ENCODE measurements at places on chromosomes 16 and 17.
A peak's percentile ranks its signal among the peaks of the same experiment; 100 is the strongest.

- peak; percentile 72 for DNase-seq
These were observed 26.4 kb upstream of the CLEC18A start for GRCh38 chr16:69924777-69925191.

GRCh38 chr16:27564224-27564623 lies 14.3 kb downstream of the KATNIP start:
- no peak for DNase-seq

- peak; percentile 78 for DNase-seq
These were observed 873 bp upstream of the RPS2 start for GRCh38 chr16:1965396-1966001.

- DNase-seq, result no peak
These were observed 6.1 kb downstream of the DRG2 start for GRCh38 chr17:18093616-18094408.

DNA sequence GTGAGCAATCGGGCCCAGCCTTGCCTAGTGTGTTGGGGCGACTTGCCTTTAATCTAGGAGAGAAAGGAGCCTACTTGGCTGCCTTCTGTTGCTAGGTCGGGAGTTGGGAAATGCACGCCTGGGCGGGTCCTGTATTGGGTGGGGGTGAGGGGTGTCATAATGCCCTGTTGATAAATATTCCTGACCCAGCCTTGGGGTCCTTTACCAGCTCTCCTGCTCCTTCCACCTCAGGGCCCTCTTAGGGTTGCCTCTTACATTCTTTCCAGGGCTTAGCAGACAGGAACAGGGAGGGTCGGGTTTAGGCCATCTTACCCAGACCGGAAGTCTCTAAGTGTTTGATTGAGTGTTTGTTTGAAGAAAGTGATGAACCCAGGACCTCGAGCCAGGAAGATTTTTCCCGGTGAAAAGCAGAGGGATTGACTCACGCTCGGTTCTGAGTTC lies 112.9 kb downstream of the SEC14L1 start:
- no peak for DNase-seq

GRCh38 chr17:58504826-58505351 lies 9.5 kb downstream of the MTMR4 start:
- no peak for DNase-seq

GRCh38 chr17:71109697-71110096 lies 940.4 kb downstream of the KCNJ2 start:
- DNase-seq, result no peak

DNA sequence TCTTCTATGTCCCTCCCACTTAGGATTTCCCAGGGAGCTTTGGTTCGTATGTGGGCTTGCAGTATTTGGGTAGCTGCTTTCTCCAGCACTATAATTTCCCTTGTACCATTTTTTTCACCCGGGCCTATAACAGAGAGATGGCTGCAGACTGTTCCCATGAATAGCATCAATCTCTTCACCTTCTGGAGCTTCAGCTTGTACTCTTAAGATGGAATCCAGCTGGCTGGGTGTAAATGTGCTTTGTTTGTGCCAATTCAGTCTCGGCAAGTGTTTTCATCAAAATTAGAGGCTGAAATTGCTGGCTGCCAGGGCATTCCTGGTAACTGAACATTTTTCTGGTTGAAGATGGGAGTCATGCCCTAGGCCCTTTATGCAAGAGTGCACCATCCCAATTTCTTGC lies 12.2 kb upstream of the CPD start:
- no peak for DNase-seq

- no peak for DNase-seq
These were observed 4.8 kb downstream of the SYNGR2 start for GRCh38 chr17:78173097-78173715.

GRCh38 chr16:2842340-2843000 lies 12.4 kb downstream of the ZG16B start:
- peak; percentile 72 for DNase-seq

GRCh38 chr17:10683853-10684252 lies 13.5 kb downstream of the SCO1 start:
- DNase-seq, result no peak

GRCh38 chr16:83245061-83245460 lies 562.7 kb upstream of the HSBP1 start:
- DNase-seq, result no peak

- DNase-seq, result no peak
These were observed 10.5 kb downstream of the TSPOAP1 start for GRCh38 chr17:58318065-58318481.

DNA sequence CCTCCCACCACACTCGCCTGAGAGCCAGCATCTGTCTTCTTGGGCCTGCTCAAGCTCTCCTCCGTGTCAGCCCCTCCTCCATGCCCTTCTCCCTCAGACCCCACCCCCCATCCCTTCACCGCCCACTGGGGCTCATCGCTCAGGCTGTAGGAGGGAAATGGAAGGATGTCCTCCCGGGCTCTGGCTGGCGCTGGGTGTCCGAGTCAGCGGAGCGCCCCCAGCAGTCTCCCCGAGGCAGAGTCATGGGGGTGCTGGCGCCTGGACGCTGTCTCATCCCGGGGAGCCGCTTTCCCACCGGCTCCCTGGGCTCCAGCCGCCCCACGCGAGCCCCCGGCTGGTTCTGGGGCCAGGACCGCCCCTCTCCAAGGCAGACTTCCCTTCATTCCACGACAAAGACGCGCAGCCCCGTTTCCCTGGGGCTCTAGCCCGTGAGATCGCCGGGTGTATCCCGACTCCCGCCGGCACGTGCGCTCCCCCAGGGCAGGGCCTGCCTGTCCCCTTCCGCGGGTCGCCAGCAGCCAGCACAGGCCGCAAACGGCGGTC lies 428 bp upstream of the ANTKMT start:
- DNase-seq, result peak; percentile 58

- DNase-seq, result no peak
These were observed 148.8 kb downstream of the ENGASE start for GRCh38 chr17:79223471-79223870.

DNA sequence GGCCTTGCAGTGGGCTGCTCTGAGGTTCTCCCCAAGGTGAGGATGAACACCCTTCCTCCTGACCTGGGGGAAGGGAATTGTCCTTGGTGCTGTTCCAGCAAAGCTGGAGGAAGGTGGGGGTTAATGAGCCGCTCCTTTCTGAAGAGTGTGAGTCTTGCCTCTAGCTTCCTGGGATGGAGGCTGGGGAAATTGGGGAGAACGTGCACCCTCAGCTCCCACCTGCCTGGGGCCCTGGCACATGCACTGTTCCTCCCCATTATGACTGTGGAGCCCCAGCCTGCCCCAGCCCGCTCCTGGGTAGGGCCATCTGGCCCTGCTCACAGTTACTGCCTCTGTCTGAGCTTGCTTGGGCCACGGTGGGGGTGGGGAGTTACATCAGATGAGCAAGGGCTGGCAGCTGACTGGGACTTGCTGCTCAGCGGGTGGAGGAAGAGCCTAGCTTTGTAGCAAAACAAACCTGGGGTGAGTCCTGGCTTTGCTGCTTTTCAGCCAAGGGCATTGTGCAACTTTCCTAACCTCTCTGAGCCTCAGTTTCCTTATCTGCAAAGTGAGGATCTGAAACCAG lies 11.1 kb downstream of the TNS4 start:
- no peak for DNase-seq

GRCh38 chr16:73413091-73413829 lies 365.3 kb upstream of the ZFHX3 start:
- DNase-seq, result no peak

GRCh38 chr17:15185625-15185991 lies 79.5 kb downstream of the PMP22 start:
- DNase-seq, result peak; percentile 54

GRCh38 chr17:81365601-81366585 lies 29.4 kb upstream of the BAHCC1 start:
- peak; percentile 94 for DNase-seq

GRCh38 chr16:69486724-69487123 lies 62.3 kb downstream of the CYB5B start:
- DNase-seq, result no peak

- DNase-seq, result no peak
These were observed 224.0 kb upstream of the TNRC6C start for GRCh38 chr17:77734371-77735080.
